ENCODE measurements at places on chromosomes 2 and 18.

DNA sequence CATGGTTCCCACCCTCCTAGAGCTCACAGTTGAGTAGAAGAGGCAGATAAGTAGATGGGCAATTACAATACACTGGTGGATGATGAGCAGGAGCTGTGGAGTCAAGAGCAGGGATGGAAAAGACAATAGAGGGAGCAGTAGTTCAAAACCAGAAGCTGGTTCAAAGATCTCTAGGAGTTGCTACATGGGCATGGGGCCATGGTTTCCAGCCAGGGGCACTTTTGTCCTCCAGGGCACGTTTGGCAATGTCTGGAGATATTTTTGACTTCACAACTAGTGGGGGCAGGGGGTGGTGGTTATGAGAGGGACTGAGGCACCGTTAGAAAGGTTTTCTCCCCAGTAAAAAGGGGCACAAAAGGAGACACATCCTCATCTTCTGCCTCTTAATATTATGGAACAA is 236.0 kb downstream of the DYSF start:
- DNase-seq, result no peak

DNA sequence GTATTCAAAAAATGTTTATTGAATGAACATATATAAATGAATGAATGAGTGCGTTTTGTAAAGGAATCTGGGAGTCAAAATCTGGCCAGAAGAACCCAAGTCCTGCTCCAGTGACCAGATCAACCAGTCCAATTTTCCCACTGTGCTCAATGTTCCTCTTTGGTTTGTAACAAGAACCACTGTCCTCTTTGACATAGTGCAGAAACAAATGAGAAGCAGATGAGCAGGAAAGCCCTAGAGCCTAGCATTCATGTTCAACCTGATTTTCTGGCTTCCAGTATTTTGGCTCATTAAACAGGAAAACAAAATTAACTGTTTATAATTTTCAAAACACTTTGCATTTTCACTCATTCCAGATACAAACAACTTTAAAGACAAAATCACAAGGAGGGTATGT is 23.2 kb downstream of the FAM124B start:
- DNase-seq, result peak; percentile 73

DNA sequence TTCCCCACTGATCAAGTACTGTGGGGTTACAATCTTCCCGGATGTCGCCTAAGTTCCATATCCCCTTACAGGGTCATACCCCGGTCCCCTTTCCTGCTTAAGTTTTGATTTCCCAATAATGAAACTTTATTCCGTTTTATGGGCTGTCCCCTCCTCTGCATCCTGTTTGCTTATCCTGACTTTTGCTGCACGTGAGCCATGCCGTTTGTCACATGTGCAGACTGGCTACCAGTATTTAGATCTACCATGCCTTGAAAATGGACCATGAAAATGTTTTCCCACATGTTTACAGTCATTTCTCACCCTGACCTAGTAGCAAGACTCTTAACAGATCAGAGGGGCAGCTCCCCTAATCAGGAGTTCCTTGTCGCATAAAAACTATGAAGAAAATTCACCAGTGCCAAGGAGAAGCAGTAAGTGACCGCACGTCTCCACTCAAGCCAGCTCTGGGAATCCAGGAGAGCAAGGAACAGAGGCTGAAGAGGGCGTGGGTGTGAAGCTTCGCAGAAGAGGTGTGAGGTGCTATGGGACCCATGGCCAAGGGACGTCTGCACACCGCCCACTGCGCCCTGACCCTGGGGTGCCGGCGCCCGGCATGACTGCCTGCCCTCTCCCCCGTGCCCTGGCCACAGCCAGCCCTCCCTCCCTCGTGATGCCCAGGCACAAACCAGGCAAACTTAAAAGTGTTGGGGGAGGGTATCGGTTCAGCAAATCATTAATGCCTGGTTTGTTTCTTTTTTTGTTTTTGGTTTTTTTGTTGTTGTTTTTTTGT is 440.8 kb upstream of the SALL3 start:
- DNase-seq, result no peak

DNA sequence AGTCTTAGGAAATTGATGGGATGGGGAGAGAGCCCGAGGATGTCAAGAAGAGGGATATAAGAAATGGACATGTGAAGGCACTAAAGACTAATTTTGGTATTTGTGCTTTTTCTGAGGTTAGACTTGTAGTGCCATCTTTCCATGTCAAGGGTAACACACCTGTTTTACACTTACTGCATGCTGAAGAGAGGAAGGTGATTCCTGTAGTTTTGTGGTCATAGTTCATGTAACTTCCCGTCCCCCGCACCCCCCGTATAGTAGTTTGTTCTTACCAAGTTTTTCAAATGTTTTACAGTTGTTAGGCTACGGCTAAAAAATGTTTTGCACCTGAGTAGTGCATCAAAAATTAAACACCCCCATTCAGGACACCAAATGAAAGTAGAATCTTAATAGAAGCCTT is 73.8 kb downstream of the CLIP4 start:
- DNase-seq, result no peak

DNA sequence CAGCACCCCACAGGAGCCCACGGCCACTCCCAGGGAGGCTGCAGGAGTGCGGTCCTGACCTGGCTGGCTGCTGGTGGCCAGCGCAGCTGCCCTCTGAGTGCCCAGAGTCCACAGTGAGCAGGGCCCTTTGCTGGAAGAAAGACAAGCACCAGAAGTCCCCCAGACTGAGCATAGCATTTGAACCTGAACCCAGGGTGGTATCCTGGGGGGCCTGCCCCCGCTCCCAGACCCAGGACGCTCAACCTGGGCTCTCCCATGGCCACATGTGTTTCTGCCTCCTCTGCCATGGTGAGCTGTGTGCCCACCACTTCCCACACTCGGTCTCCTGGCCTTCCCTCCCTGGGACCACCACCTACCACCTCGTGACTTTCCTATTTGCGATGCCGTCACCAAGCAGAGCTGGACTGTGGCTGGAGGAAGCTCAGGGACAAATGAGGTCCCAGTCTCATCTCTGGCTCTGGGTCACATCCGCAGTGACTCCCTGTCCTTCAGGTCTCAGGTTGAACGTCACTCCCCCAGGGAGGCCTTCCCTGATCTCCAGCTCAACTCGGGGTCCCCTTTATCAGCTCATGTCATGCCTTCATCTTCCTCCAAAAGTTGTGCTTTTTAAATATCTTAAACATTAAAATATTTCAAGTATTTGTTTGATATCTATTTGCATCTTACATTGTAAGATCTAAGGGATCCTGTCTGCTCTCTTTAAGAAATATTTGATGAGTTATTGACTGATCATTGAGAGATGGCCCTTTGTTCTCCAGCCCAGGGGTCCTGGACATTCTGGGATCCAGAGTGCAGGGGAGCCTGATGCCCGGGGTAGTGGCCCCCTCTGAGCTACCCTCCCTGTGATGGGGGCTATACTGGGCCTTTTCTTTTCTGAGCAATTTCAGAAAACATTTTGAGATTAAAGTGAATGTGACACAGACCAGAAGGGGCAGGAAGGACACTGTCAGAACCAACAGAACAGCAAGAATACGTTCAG is 16.4 kb upstream of the GPR55 start:
- no peak for DNase-seq

GRCh38 chr2:105912081-105912480 is 167.4 kb downstream of the NCK2 start:
- no peak for DNase-seq

- DNase-seq, result no peak
Measured at GRCh38 chr2:86358957-86359356, 21.5 kb upstream of the REEP1 start.

DNA sequence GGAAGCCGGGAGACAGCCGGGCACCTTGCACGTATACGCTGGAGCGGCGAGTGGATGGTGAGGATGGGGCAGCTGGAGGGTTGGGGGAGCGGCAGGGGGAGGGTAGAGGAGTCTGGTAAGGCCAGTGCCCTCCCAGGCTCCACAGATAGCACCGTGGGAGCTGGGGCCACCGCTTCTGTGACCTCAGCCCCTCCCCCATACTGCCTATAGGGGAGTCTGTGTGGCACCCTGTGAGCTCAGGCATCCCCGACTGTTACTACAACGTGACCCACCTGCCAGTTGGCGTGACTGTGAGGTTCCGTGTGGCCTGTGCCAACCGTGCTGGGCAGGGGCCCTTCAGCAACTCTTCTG is 9.9 kb upstream of the GMPPA start:
- no peak for DNase-seq

GRCh38 chr2:17634997-17635396 is 94.5 kb downstream of the VSNL1 start:
- DNase-seq, result peak; percentile 92

- DNase-seq, result no peak
Measured at GRCh38 chr2:85187069-85187468, 53.9 kb downstream of the TCF7L1 start.

DNA sequence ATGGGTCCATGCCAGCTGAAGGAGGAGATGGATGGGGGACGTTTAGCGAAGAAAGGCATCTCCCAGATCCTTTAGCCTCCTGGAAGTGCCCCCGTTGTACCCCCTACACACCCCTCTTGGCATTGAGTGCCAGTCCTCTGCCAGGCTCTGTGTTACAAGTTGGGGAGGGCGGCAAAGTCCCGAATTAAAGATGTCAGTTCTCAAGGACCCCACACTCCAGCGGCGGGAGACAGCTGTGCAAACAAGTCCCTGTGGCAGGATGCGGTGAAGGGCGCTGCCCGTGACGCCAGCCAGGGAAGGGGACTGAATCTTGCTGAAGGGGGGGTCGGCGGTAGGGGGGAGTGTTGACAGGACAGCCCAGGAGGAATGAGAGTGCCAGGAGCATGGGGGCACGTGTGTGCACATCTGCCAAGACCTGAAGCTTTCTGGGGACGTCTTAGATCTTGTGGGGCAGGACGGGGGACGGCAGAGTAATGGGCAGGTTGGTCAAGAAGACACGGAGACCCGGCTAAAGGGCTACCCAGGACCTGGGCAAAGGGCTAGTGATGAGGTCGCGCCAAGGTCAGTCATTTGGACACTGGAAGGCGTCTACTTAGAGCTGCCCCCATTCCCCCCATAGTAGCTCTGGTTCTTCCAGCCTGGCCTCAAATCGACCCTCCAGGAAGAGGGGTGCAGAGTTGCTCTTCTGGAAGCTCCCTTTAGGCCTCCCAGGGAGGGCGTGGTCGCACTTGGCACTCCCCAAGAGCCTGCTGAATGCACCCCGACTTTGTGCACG is 2.8 kb upstream of the CTDSP1 start:
- peak; percentile 89 for DNase-seq

DNA sequence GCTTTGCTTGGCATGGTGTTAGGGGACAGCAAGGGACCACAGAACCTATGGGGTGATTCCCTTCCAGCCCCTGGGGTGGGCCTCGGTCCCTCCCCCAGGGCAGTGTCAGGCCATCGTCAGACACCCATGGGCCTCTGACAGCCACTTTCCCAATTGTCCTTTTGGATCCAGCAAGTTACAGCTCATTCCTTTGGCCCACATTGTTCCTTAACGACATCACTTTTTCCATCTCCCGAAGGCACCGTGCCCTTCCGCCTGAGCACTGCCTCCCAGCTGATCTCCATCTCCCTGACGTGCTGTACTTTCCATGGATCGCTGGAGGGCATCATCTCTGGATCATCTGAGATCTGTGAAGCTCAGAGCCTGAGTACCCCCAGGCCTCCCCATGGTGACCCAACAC is 10.4 kb upstream of the KCNK3 start:
- no peak for DNase-seq

DNA sequence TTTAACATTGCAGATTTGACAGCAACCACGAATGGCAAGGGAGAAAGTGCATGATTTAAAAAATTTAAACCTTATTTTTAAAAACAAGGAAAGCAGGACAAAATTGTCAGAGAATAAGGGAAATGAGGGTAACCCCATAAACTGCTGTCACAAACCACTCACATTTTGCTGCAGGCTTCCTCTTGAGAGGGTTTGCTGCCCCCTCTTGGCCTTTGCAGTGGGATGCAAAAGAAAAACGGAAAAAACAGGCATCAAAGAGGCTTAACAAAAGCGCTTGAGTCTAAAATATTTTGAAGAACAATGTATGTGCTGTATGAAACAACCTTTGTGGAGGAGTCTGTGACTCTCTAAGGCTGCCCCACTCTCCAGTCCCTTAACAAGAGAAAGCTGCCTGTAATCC is 91.6 kb downstream of the TMX3 start:
- peak; percentile 84 for DNase-seq

DNA sequence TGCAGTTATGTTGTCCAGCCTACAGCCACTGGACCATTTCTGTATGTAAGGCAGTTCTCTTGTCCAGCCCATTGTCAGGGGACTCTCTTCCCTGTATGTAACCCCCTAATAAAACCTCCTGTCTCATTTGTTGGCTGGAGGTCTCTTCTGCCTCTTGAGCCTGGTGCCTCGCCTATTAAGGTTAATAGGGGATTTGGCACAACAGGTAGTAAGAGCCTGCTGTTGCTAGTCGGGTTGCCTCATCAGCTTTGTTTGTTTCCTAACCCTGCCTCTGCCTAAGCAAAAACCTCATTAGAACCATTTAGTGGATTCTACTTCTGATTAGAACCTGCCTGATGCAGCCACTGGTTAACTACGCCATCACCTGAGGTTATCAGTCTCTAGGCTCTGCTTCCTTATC is 62.2 kb upstream of the STPG4 start:
- no peak for DNase-seq

DNA sequence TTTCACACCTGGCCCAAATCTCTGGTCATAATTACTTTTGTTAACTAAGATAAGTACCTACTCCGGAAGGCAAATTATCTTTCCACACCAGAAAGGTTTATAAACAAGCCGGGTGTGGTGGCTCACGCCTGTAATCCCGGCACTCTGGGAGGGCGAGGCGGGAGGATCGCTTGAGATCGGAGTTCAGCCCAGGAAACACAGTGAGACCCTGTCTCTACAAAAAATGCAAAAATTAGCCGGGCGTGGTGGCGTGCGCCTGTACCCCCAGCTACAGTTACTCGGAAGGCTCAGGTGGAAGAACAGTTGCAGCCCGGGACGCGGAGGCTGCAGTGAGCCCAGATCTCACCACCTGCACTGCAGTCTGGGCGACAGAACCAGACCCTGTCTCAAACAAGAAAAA is 2.1 kb downstream of the PUM2 start:
- no peak for DNase-seq

- no peak for DNase-seq
Measured at GRCh38 chr18:52481116-52481515, 141.1 kb downstream of the DCC start.

- no peak for DNase-seq
Measured at GRCh38 chr2:11631462-11631861, 38.5 kb downstream of the NTSR2 start.

GRCh38 chr2:179861027-179861415 is 391 bp downstream of the ZNF385B start:
- peak; percentile 27 for DNase-seq

GRCh38 chr2:241225983-241226382 is 37.5 kb downstream of the ANO7 start:
- DNase-seq, result no peak

DNA sequence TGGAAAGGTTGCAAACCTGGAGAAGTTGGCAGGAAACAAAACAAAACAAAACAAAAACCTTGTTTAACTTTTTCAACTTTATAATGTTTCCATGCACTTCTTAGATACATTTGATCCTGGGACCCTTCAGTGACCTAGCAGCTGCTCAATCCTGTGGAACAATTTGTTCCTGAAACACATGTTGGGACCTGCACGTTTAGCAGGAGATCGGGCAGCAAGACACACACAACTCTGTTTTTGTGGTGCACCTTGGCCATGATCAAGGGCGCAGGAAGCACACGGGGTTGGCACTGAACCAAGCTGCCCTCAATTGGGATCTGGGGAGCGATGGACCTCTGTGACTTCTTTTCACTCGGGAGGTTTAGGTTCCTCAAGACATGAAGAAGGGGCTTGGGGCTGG is 268.7 kb downstream of the LOXHD1 start:
- DNase-seq, result peak; percentile 90
